ENCODE measurements at places on chromosomes 11 and 22. TPM values are rescaled to one million over a fixed set of nuclear protein-coding genes. Genes with fewer than 3 reads are reported as not detected.

DNA sequence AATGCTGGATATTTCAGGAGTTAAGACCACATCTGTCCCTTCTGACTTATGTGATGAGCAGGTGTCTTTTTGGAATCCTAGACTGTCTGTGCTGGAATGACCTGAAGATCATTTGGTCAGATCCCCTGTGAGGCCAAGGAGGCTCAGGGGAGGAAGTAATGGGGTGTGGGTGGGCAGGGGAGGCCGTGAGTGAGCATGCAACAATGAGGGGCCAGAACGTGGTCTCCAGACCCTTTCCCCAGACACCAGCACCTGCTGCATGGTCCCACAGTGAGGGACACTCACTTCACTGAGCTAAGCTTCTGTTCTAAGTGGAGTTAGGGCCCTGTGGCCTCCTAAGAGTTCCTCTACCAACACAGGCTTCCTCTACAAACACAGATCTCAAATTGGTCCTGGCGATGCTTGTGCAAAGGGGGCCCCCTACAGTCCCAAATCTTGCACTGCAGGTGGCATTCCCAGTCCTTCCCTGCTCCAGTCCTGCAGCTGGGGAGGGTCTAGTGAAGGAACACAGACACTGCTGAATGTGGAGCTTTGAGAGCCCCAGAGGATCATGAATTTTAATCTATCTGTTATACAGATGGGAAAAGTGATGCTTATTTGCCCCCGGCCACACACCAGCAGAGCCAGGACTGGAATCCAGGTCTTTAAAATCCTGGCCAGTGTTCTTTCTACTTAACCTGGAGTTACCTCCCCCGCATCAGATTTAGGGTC is 7.4 kb downstream of the USP2 start:
- DNase-seq, result peak; percentile 91

GRCh38 chr22:37898441-37899181 is 7.5 kb upstream of the MICALL1 start:
- peak; percentile 73 for DNase-seq

DNA sequence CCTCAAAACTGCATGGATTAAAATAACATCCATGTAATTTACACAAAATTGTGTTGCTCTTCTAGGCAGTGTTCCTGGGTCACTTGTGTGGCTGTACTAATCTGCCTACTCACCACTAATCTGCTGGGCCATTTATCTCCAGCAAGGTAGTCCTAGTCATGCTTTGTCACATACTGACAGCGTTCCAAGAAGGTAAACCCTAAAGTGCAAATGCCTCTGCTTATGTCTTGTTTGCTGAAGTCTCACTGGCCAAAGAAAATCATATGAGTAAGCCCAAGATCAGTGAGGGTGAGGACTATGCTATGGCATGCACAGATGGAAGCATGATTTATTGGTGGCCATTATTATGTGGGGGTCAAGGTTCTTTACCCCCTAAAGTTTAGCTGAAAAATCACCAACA is 630.2 kb upstream of the LUZP2 start:
- DNase-seq, result no peak

- peak; percentile 45 for DNase-seq
These were observed 98.4 kb downstream of the ZNF280B start for GRCh38 chr22:22410121-22410520.

GRCh38 chr22:22210889-22211833 is 33.4 kb upstream of the VPREB1 start:
- DNase-seq, result no peak

DNA sequence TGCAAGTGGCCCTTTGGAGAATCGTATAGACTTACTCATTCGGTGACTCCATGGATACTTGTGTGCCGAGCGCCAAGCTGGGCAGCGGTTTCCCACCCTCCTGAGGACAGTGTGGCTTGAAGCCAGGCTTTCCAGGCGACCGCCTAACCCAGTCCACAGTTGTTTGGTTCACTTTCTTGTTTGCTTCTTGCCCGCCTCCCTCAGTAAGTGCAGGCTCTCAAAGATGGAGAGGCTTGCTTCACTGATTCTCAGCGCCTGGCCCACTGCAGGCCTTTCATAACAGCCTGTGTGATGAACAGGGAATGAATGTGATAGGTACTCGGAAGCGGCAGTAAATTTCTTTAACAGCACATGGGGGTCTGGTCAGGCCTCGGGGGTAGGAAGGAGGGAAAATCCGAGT is 11.2 kb upstream of the MDK start:
- no peak for DNase-seq

Gene NRIP3
- total RNA-seq, result 0.62 TPM
